Left renal pelvis (tissue), 4 donors: ENCODE measurements at places on chromosomes 3 and 15.

GRCh38 chr3:152613851-152614250 lies 221.1 kb upstream of the P2RY1 start:
- no peak for DNase-seq

DNA sequence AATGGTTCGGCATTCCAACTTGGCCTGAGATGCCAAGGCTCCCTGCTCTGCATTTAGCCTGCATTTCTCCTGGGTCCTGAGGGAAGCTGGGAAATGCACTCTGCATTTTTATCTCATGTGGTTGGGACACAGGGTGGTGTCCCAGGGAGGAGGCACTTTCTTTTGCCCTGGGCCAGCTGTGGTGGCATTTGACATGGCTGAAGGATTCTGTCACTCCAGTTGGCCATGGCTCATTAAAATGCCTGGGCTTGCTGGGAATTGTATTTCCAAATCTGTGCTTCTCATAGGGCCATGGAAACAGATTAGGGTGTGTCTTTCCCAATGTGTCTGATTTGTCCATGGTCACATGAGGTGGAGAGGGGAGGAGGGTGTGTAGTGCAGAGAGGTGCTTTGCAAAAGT lies 128.3 kb upstream of the RGMA start:
- DNase-seq = peak; percentile 4

DNA sequence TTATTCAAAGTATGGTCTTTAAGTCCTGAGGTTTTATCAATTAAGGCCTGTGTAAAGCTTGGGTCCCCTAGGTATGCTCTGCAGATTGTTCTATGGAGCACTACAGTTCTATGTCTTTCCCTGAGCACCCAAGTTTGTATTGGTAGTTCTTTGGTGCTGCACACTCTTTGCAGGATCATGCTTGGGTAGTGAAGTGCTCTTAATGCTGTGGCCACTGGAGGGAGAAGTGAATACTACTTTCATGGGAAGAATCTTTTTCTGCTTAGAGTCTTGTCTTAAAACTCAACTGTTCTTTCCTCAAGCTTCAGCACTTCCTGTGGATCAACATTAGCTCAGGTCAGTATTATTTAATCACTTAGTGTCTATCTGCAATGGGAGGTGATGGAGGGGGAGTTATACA lies 93.6 kb upstream of the CFAP20DC start:
- DNase-seq = no peak

GRCh38 chr3:123620343-123620742 lies 35.5 kb upstream of the HACD2 start:
- DNase-seq = no peak

- DNase-seq = no peak
Measured at GRCh38 chr3:141996437-141996836, 120.0 kb downstream of the ATP1B3 start.

- DNase-seq = no peak
Measured at GRCh38 chr3:195838714-195839113, 27.0 kb upstream of the MUC4 start.

- no peak for DNase-seq
Measured at GRCh38 chr3:129616713-129617112, 10.2 kb upstream of the PLXND1 start.

DNA sequence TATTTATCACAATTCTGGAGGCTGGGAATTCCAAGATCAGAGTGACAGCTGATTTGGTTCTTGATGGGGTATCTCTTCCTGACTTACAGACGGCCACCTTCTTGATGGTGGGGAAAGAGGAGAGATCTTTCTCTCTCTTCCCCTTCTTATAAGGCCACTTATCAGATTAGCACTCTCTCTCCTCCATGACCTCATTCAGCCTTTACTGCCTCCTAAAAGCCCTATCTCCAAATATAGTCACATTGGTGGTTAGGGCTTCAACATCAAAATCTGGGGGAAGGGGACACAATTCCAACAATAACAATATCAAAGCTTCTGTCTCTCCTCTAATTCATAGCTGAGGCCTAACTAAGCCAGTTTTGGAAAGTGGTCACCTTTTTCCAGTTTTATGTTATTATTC lies 91.7 kb upstream of the MBNL1 start:
- DNase-seq = no peak
